ENCODE measurements at places on chromosomes 4 and X.

GRCh38 chr4:186619088-186619487, 63.7 kb upstream of the MTNR1A start:
- DNase-seq = no peak

GRCh38 chr4:28287831-28288233, 1427.2 kb downstream of the STIM2 start:
- no peak for DNase-seq

DNA sequence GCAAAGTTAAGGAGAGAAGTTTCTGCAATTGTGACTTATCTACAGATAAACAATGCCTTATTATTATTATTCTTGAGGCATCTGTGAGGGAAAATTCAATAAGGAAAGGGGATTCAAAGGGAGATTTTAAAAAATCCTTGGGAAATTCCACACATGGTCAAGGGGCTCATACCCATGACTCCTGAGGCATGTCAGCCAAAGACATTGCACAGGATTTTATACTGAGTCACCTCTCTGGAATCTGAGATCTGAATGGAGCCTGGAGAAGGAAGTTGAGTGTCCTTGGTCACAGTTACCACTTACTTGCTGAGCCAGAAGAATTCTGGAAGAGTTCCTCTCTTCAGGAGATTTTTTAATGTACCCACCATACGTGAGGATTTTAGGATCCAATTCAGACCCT, 14.4 kb upstream of the CXCL8 start:
- DNase-seq = no peak

- DNase-seq = no peak
Observed at GRCh38 chrX:153868576-153869472, 17.1 kb downstream of the L1CAM start.

DNA sequence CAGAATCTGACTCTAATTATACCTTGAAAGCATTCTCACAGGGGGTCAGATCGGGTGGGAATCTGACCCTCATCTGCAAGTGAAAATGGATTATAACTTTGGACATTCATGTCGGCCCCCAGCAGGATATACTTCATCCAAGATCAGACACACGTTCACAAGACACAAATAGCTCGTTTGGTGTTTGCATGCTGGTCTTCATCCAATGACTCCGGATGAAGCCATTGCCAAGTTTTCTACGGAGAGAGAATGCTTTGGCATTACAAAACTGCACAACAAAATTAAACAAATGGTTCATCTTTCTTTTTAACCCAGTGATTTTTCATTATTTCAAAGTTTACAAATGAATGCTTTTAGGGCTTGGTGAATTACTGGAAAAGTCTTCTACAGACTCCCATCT, 105.5 kb downstream of the MID1 start:
- DNase-seq = no peak

DNA sequence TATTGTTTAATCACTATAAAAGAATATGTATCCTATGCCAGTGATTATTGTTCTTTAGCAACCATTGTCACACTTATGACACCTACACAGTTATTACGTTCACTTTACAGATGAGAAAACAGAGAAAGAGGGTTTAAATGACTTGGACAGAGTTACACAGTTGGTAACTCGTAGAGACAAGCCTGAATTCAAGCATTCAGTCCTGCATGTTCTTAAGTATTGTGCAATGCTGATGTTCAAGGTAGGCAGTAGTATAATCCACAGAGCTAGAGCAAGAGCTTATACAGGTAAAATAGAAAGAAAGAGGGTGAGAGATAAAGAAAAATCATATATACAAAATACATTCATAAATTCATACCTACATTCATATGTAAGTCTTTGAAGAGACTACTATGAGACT, 249.8 kb upstream of the ANXA10 start:
- DNase-seq = no peak

DNA sequence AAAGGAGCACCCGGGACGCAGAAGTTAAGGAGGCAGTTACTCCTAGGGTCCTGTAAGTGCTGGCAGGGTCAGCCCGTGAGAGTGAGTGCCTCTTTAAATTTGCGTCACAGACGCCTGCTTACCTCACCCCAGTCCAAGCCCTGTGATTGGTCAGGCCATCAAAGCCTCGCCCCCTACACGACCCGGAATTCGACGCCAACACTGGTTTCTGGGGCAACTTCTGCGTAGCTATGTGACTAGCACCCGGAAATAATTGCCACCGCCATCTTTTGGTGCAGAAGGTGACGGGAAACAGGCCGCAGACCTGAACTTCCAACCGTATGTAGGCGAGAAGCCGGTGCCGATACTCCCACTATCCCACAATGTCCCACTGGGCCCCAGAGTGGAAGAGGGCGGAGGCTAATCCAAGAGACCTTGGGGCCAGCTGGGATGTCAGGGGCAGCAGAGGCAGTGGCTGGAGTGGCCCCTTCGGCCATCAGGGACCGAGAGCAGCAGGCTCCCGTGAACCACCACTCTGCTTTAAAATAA, at the start of gene DDX53:
Gene DDX53 (plus strand): TSS at position 265 of the 528 bp plus-strand sequence. CDS start 98 bp downstream, at position 363.
- no peak for DNase-seq

DNA sequence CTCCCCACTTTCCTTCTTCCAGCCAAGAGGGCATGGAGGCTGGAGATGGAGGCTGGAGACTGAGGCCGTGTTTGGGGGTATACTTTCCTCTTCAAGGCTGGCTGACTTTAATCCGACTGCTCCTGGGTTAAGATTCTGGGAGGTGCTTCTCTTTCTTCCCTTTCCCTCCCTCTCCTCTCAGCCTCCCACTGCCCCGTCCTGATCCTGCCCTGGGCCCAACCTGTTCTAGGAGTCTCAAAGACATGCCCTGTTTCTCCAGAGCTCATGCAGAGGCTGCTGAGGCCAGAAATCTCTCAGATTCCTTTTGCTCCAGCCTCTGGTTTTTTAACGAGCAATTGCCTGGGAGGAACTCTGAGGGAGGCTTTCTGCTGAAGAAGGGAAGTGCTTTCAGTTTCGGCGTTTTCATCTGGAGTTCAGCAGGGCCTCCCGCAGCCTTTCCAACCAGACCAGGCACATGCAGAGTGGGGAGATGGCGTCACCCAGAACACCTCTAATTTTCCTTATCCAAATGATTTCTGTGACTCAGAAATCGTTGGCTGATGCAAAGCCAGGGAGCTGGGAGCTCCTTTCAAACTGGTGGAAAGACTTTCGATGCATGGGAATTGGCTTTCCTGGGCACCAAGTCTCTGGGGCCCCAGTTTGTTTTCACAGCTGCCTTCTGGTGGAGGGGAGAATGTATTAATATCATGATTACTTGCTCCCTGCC, 34.5 kb upstream of the FAM9C start:
- DNase-seq = no peak

DNA sequence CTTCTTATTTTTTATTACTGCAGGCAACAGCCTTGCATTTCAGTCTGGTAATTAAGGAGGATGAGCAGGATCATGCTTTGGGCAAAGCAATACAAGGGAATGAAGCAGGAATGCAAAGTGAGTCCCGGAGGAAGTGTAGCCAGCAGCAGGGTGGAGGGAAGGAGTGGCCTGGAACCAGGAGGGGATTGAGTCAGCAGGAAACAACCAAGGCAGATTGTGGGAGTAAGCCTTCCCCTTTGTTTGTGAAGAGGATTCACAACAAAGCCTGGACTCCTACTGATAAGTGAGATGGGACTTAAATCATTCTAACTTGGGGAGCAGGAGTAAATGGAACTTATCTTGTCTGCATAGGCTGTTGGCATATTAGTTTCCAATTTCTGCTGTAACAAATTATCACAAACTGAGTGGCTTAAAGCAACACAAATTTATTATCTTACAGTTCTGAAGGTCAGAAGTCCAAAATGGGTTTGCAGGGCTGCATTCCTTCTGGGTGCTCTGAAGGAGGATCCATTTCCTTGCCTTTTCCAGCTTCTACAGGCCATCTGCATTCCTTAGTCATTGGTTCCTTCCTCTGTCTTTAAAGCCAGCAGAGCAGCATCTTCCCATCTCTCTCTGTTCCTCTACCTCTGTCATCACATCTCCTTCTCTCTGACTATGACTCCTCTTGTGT, 93.2 kb upstream of the AP1S2 start:
- no peak for DNase-seq

GRCh38 chr4:1683736-1684505, at the start of gene FAM53A:
Gene FAM53A, minus strand, starts transcription at chr4:1684313. Its CDS starts 15,572 bp downstream, at chr4:1668741.
- DNase-seq = peak; percentile 16

GRCh38 chr4:140046016-140046415, 108.0 kb downstream of the MAML3 start:
- no peak for DNase-seq

GRCh38 chrX:8037593-8038348, 110.6 kb upstream of the PNPLA4 start:
- DNase-seq = no peak

DNA sequence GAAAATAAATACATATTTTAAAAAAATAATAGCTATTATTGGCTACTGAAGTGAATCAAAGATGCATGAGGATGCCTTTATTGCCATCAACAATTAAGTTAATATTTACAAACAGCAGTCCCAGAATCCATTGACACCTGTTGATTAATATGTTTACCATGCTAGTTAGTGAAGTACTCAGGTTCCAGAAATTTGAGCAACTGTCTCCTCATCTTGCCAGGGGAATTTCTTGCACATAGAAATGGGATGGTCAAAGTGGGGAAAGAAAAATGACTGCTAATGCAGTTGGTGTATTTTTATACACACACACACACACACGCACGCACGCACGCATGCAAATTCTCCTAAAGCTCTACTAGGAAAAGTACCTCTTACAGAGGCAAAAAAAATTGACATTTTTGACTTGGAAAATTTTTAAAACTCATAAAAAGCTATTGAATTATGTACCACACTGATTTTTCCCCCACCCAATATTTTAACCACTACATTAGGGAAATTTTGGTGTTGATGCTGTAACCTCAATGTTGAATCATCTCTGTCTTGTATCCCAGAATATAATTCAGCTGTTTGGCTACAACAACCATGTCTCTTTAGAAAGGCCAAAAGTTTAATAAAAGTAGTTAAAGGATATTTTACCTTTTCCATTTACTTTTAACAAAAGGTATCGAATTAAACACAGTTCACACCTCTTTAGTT, 105.3 kb upstream of the TMEM150C start:
- DNase-seq = no peak

GRCh38 chr4:15755321-15756155, 22.6 kb upstream of the CD38 start:
- DNase-seq = peak; percentile 42

GRCh38 chrX:20197641-20198210, 56.1 kb upstream of the EIF1AX start:
- DNase-seq = no peak

DNA sequence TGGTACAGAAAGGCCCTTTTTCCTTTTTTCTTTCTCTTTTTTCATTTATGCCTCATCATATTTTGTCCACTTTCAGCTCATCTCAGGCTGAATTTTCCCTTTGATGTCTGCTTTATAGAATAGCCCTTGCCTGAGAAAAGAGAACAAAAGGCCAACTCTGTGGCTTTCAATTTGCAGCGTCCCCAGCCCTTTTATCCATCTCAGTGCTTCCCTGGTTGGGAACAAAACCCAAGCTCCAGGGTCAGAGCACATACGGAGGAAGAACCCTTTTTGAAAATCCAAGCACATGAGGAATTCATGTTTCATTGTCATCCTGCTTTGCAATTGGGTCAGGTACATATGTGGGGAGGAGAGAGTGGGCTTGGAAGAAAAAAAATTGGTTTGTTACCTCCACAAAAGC, 47.5 kb downstream of the TMEM164 start:
- DNase-seq = no peak

- DNase-seq = no peak
Observed at GRCh38 chr4:8525383-8526120, 54.6 kb upstream of the GPR78 start.

GRCh38 chr4:120750152-120750525, 172.4 kb downstream of the PRDM5 start:
- no peak for DNase-seq

- no peak for DNase-seq
Observed at GRCh38 chr4:67727124-67727850, 26.3 kb upstream of the UBA6 start.

DNA sequence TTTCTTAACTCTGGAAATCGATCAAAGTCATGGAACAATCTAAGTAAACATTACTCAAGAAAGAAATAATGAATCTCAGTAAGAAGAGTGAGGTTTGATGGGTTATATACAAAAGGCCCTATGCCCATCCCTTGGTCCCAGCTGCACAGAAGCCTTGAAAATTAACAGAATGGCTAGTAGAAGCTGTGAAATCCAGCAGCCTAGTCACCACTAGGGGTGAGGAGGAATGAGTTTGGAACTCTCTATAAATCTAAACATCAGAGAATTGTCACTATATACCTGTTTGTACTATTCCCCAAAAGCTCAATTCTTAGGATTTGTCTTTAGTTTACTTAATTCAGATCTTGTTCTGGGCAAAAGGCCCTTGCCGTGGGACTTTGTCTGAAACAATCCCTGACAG, 313.9 kb upstream of the GRID2 start:
- DNase-seq = no peak

DNA sequence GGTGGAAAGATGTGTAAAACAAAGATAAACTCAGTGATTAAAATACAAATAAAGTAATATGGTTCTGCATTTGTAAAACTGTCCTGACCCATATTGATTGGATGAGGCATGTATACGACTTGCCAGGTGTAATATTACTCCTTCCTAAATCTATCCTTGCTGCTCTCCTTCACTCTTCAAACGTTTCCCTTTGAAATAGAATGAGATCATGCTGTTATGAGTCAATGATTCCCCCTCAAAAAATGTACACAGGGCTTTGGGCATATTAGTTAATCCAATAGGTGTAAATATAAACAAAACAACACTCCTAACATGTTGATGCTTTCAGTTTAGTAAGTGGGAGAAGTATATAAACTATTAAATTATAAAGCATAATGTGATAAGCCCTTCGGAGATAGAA, 117.4 kb upstream of the GPM6A start:
- DNase-seq = no peak

DNA sequence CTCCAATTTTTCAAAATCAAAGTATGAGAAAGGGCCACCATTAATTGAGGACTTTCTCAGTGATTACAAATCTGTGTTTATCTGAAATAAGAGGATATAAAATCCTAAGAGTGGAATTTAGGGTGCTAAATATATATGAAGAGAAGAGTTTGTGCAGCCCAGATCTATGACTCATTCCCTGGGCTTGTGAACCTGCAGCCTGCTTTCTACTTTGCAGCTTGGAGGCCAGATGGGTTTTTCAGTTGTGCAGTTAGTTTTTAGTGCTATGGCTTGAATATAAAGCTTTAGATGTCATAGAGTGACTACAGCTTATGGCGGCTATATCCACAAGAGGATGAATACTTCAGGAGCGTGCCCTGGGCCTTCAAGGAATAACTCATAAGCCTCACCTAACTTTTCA, 1391.1 kb downstream of the FSTL5 start:
- no peak for DNase-seq

DNA sequence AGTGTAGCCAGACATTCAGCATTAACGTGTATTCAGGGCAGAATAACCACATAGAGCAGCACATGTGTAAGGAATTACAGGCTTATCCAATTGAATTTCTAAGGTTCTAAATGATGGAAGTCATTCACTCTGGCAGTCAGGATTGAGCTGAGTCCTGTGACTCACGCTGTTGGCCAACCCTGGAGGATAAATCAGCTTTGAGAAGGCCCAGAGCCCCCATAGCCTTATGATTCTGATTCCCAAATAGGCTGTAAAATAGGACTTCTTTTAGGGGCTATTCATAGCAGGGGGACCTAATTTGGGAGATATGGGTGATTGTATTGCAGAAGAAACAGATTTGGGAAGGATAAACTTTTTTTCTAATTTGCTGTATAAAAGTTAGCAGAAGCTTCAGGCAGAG, 8.1 kb upstream of the HPF1 start:
- DNase-seq = no peak

GRCh38 chr4:186953599-186954260, 230.1 kb upstream of the FAT1 start:
- no peak for DNase-seq

GRCh38 chr4:183147196-183147595, 48.1 kb downstream of the WWC2 start:
- DNase-seq = no peak

All from stimulated activated CD4-positive, alpha-beta T cell treated with anti-CD3 and anti-CD28 coated beads, Interleukin-4, amount 100 ng/mL, for 48 hours (primary cell).